ENCODE measurements at places on chromosomes 16 and 17.

GRCh38 chr16:48188449-48189102, 32.8 kb upstream of the ABCC12 start:
- DNase-seq = no peak

GRCh38 chr17:41547921-41548843, 20.1 kb upstream of the KRT19 start:
- DNase-seq = peak; percentile 67

DNA sequence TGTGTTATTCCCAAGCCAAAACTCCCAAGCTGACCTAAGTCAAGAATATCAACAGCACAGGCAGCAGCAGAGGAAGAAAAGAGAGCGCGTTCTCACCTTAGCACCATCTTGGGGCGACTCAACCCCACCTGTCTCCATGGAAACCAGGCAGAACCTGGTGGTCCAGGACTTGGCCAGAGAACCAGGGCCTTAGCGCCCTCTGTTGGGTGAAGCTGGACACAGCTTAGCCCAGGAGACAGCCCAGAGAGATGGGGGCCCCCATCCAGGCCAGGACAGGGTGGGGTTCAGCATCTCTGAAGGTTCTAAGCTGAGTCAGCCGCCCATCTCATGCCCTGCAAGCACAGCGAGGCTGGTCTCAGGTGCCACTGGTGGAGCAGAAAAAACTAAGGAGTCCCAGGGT, 60.1 kb upstream of the TMEM132E start:
- no peak for DNase-seq

- DNase-seq = no peak
Measured at GRCh38 chr16:30715750-30716445, 16.9 kb downstream of the SRCAP start.

DNA sequence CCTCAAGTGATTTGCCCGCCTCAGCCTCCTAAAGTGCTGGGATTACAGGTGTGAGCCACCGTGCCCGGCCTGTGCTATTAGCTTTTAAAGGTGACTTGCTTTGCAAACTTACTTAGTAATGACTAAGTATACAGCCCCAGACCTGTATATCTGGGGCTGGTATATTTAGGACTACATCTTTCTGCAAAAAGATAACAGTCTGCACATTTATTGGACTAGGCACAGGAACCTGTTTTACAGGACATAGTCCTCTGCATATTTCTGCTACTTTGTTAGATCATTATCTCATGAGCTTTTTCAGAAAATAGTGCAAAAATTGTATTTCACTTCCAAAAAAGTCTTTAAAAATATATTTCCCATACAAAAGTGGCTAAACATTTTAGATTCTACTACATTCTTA, 1.3 kb downstream of the KRT24 start:
- no peak for DNase-seq

- DNase-seq = no peak
Measured at GRCh38 chr17:16272111-16272840, 55.3 kb downstream of the PIGL start.

DNA sequence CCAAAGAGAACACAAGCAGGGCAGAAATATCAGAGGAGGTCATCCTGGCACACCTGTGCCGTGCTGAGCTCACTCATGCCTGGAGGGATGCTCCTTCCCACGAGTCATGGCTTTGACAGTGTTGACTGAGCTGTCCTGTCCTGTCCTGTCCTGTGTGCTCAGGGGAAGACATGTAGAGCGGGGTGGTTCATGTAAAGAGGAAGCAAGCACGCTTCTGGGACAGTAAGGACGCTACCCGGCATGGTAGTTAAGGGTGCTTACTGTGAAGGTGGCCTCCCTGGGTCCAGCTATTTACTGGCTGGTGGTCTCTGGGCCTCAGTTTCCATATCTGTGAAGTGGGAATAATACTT, 398 bp downstream of the LGALS9 start:
- no peak for DNase-seq

DNA sequence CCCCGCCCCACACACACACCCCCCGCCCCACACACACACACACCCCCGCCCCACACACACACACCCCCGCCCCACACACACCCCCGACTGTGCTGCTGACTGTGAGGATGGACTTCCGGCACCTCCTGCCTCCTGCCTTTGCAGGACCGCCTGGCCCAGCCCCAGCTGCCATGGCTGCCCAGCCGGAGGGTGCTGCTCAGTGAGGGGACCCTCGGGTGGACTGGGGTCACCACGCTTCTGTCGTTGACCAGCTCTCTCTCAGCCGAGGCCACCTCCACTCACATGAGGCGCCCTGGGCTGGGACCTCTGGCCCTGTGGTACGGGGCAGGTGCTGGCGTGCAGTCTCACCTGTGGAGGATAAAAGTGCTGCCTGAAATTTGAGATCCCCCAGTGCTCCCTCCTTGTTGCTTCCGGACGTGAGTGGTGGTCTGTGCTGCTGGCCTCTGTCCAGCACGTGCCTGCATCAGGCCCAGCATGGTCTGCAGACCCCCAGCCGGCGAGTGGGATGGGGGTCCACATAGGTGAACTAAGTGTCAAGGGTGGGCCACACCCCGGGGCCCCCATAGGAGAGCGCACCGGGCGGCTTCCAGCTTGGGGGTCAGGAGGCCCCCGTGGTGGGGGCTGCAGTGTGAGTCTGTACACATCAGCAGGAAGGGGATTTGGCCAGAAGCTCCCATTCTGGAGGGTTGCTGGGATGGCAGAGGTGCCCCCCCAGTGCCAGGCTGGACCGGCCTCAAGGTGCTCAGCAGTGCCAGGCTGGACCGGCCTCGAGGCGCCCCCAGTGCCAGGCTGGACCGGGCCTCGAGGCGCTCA, 11.2 kb downstream of the METRNL start:
- no peak for DNase-seq

DNA sequence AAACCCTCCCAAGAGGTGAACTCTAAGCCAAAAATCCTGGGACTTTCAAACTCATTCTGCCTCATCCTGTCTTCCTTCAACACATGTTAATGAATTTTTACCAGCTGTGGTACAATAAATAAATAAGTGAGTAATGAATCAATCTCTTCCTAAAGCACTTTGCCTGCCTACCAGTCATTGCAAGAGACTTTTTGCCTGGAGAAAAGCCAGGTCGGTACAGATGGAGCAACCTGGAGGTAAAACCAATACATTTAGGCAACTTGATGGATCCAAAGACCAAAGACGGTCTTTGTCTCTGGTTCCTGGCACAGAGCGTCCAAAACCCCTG, 324.2 kb downstream of the PMP22 start:
- no peak for DNase-seq

GRCh38 chr16:72013389-72013788, 4.8 kb downstream of the DHODH start:
- peak; percentile 54 for DNase-seq

GRCh38 chr17:74798239-74798707, 22.1 kb upstream of the NAT9 start:
- no peak for DNase-seq

- no peak for DNase-seq
Measured at GRCh38 chr17:36705874-36706731, 104.7 kb downstream of the MRM1 start.

DNA sequence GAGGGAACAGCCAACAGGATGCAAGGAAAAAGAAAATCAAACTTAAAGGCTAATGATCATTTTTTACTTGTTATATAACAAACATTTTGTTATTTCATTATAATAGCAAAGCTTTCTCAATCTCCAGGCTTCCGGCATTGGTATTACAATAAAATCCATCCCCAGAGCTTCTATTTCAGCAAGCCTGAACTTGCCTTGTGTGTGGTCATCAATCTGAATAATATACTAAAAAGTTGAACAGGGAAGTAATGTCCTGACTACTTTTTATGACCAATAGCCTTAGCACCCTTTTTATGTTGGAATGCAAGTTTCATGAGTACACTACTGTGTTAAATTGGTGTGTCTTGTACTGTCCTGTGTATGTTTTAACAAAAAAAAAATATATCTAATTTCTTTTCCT, 27.1 kb upstream of the VWA3A start:
- no peak for DNase-seq

DNA sequence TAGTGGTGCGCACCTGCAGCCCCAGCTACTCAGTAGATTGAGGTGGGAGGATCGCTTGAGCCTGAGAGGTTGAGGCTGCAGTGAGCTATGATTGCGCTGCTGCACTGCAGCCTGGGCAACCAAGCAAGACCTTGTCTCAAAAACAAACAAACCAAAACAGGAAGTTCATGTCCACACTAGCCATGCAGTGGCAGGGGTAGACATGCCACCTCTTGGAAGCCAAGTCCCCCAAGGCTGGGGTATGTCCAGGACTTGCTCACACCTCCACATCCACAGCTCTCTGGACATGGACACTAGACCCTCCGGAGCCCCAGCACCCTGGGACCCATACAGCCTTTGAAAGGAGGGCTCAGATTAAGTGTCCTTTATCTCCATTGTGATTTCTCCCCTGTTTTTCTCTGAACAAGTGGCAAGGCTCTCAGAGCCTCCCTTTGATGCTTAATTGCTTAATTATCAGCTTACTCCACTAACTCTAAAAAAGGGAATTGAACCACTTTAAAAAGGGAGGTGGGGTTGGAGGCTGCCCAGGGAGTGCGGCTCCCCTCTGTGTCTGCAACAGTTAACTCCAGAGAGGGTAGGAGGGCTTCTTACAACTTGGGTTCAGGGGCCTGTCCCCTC, 424.6 kb upstream of the C16orf82 start:
- no peak for DNase-seq

DNA sequence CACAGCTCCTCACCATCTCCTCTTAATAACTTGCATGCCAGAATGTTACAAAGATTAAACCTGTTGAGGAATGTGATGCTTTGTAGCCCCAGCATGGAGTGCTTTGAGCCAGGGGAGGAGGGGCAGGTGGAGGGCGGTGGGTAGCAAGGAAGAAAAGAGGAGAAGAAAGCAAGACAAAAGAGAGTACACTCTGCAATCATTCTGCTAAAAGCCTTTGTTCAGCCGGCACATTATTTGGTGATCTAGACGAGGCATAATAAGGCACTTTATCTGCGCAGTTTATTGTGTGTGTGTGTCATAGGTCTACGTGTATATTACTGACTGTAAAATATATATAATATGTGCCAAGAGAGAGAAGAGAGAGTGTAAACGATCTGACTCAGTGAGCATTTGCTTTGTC, 139.1 kb downstream of the SOX9 start:
- DNase-seq = no peak

GRCh38 chr16:77785373-77785764, 3.0 kb upstream of the VAT1L start:
- DNase-seq = no peak

DNA sequence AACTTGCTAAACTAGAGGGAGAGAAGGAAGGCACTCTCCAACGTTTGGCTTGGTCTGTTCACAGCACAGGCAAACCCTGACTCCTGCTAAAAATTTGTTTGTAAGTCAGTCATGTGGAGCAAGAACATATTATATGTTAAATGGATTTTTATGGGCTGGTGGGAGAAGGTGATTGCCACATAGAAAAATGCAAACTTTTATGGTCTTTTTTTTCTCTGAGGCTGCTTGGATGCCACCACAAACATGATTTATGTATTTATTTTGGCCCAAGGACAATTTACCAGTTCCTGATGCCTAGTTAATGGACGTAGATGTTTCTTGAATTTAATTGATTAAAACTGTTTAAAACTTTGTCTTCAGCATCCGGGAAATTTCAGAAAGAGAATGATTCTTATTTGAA, 274.2 kb upstream of the MYOCD start:
- DNase-seq = no peak

- no peak for DNase-seq
Measured at GRCh38 chr16:30722916-30723315, 23.9 kb downstream of the SRCAP start.

- no peak for DNase-seq
Measured at GRCh38 chr17:55663400-55663799, 59.3 kb downstream of the TMEM100 start.

DNA sequence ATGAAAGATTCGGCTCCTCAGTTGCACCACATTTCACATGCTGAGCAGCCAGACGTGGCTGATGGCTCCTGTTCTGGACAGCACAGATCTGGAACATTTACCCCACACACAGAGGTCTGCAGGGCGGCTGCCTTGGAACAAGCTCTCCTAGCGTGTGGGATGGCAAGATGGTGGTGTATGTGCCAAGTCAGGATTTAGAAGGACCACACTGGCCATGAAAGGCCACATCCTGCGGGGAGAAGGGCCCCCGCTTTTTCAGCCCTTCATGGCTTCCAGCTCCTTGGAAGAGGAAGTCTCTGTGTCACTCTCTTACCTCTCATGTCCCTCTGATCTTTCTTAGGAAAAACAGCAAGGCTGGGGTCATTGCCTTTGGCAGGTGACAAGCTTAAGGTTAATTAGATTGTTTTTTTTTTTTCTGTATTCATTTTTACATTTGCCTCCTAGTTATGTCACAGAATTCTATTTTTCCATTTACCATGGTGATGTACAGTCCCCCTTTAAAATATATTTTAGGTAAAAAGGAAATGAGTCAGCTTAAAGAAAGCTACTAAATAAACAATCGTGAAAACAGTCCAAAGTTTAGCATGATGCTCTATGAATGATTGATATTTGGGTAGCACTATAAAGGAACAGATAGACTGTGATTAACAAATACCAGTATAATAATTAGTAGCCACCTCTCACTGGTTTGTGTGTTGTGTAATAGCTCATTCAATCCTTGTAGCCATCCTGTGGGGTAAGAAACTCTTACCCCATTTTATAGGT, 396.6 kb downstream of the CPPED1 start:
- no peak for DNase-seq

DNA sequence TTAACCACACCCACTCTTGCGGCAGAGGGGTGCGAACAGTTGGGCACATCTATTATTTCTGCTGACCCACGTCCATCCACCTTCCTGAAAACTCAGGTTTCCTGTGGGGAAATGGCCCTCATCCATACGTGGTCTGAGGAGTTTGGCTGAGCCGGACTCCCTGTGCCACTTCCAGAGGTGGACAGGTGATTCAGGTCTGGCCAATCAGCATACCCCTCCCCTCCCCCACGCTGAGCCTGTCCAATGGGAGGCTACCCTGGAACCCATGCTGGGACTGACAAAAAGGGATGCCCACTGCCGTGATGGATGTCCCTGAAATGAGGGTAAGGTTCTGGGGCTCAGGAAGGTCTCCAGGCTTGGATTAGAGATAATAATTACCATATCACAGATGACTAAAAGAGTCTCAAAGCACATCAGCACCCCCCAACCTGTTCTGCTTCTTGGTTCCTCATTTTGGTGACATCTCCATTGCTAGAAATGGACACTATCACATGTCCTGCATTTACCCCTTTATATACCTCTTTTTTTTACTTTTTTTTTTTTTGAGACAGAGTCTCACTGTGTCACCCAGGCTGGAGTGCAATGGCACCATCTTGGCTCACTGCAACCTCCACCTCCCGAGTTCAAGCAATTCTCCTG, 5.3 kb upstream of the MAPK7 start:
- DNase-seq = no peak

- no peak for DNase-seq
Measured at GRCh38 chr16:12659871-12660270, 143.8 kb downstream of the CPPED1 start.

All from lower lobe of right lung (tissue), 2 donors.